ENCODE measurements at places on chromosomes 13 and 19.
A peak's percentile ranks its signal among the peaks of the same experiment; 100 is the strongest.

GRCh38 chr13:111912991-111913760, 153.8 kb upstream of the SOX1 start:
- no peak for DNase-seq

- no peak for DNase-seq
These were observed 9.3 kb downstream of the PEG3 start for GRCh38 chr19:56831255-56831654.

GRCh38 chr13:50512474-50513299, 330.8 kb downstream of the DLEU7 start:
- no peak for DNase-seq

GRCh38 chr19:9700229-9700981, 25.5 kb upstream of the ZNF562 start:
- no peak for DNase-seq

DNA sequence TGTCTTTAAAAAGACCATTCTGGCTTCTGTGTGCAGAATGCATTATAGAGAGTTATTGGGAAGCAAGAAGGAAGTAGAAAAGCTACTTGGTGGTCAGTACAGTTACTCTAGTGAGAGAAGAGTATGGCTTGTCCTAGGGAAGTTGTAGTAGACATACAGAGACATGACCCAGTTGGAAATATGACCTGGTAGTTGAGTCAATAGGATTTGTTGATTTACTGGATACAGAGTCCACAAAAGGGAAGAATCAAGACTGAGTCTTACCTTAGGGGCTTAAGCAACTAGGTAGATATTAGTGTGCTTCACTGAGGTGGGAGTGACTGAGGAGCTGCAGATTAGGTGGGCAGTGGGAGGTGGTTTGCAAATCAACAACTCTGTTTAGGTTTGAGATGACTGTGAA, 48.8 kb downstream of the RASL11A start:
- no peak for DNase-seq

DNA sequence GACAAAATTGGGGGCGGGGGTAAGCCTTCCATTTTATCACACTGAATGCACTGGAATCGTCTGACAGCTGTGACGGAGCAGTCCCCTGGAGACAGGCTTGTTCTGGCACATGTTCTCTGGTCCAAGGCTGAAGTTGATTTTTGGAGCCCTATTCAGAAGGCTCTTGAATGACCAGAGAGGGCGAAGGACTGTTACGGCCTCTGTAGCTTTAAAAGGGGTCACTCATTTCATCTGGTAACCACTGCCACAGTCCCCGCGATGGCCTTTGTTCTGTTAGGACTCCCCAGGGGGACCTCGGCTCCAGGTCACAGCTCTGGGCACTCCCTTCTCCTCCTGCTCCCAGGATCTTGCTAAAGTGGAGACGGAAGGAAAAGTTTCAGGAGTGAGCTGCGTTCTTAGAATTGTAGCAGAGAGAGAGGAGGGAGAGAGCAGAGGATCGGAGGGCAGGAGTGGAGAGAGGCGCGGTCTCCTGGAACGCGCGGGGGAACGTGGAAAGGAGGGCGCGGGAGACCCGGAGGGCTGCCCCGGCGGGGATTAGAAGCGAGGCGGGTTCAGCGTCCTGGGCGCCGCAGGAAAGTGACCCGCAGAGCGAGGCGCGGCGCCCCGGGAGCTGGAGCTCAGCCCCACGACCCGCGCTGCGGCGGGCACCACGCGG, 134.3 kb upstream of the MYO16 start:
- no peak for DNase-seq

DNA sequence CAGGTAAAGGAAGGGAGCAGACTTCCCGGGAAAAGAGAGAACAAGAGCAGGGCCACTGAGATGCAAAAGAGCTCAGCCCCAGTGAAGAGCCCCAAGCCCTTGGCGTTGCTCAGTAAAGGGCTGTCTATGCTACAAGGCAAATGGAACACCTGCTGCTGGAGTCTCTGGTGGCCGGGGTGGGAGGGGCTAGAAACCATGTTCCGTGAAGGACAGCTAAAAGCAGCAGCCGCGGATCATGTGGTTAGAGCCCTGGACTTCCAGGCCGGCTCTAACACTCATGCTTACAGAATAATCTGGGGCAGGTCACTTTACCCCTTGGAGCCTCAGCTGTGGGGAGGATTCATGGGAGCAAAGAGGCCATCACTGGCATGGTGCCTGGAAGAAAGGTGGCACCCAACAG, 17.8 kb downstream of the POU2F2 start:
- no peak for DNase-seq

DNA sequence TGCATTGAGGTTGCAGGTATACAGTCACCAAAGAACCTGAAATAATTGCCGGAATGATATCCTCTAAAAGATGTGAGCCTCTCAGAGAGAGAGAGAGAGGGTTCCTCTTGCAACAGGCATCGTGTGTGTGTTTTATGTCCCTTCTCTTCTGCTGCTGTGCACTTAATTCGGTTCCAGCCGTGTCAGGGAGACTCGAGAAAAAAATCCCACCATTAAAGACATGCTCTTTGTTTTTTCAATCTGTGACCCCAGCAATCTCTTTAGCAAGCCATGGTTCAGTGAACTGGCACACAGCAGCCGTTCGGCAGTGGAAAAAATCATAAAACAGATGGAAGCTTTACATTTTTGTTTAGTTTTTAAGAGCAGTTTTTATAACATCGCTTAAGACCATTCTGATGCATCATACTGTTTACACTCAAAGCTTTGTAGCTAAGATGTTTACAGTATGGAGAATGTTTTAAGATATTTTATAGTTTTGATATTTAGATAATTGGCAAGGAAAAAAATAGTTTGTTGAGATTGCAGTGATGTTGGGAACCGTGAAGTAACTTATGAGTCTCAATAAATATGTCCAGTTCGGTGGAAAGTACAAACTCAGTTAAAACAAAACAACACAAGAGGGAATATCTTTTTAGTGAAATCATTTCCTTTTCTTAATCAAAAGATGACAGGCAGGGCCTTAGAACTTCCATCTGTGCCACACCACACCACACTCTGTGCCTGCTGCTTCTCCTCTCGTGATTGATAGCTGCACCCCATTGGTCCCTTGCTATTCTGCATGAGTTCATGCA, 31.2 kb upstream of the ZNF536 start:
- no peak for DNase-seq

DNA sequence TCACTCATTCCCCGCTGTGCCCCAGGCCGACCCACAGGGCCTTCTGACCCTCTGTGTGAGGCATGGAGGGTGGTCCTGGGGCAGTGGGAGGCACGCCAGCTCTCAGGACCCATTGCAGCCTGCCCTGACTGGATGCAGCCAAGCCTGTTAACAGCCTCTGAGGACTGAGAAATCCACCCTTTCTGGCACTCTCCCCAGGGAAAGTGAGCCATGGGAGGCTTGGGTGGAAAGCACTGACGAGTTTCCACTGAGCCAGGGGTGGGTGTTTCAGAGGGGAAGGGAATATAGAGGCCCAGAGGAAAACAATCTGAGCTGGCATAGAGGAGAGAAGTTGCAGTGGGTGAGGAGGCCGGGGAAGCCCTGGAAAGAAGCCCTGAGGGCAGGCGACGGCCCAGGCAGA, 30.6 kb upstream of the SLC7A10 start:
- DNase-seq: no peak

DNA sequence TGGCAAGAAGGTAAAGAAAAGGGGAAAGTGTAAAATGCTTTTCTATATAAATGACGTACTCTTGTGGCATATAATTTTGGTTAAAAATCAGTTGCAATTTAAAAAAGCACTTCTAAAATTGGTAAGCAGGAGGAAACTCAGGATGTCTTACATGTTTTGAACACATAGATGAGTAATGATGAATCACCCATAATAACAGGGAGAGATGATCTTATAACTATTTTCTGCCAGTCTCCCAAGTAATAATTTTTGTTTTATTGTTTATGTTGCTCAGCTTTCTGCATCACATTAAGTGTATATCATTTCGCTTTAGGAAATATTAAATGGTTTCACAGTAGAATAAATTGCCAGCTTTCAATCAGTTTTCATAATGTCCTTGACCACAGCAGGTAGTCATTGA, 1430.7 kb upstream of the PCDH20 start:
- DNase-seq: no peak

GRCh38 chr19:4130744-4131438, 7.0 kb upstream of the MAP2K2 start:
- no peak for DNase-seq

DNA sequence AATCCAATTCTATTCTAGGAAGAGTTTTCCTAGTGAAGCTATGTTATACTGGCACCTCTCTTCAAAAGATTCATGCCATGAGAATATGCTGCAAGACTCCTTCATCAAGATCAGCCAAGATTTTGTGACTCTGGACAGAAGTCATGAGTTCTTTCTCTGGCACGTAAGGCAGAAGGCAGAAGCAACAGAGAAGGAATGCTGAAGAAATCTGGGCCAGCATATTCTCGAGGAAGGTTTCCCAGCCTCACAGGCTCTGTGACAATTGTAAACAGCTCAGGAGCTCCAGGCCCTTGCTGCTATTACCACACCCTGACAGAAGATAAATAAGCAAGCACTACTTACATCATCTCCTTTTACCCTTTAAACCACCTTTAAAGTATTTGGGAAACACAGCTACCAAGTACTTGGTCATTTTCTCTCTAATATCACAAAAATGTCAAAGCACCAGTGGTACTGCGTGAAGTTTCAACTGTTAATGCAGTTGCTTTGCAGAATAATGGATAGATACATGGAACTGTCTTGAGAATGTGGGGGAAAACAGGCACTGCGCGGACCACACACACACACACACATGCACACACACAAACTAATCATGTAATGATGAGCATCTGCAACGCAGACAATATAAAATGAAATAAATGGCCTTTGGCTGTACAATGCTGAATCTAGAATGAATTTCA, 55.4 kb downstream of the INTS6 start:
- DNase-seq: no peak

DNA sequence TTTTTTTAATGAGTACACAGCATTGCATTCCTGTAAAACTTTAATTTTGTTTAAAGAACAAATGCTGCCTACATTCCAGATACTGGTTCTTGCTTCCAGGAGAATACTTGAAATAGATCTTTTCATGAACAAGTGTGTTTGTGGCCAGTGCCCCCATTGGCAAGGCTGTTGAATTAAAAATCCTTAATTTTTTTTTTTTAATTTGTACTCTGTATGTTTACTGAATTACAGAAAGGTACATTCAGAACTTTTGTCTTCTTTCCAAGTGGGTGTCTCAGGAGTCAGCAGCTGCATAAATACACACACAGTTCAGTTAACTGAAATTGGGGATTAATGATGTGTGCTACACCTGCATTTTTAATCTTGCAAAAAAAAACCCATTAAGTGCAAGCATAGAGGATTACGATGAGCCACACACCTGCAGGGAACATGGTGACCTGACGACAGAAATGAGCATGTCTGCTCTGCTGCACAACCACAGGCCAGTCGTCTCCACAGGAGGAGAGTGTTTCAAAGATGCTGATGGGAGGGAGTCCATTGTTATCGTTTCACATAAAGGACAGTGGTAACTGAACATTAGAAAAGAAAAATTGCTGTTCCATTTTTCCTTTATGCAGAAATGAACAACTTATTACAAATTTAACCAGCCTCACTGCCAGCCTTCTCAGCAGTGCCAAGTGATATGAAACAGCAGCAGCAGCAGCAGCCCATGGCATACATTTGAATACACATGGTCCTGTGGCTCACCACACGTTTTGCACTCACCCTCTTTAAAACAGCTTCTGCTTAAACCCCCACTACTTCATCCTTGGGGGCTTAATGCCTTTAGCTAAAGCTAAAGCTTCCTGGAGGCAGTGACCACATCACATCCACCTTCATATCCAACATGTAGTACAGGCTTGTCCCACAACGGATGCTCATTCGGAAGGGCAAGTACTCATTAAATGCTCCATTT, 72.3 kb upstream of the RFC3 start:
- DNase-seq: peak; percentile 96

DNA sequence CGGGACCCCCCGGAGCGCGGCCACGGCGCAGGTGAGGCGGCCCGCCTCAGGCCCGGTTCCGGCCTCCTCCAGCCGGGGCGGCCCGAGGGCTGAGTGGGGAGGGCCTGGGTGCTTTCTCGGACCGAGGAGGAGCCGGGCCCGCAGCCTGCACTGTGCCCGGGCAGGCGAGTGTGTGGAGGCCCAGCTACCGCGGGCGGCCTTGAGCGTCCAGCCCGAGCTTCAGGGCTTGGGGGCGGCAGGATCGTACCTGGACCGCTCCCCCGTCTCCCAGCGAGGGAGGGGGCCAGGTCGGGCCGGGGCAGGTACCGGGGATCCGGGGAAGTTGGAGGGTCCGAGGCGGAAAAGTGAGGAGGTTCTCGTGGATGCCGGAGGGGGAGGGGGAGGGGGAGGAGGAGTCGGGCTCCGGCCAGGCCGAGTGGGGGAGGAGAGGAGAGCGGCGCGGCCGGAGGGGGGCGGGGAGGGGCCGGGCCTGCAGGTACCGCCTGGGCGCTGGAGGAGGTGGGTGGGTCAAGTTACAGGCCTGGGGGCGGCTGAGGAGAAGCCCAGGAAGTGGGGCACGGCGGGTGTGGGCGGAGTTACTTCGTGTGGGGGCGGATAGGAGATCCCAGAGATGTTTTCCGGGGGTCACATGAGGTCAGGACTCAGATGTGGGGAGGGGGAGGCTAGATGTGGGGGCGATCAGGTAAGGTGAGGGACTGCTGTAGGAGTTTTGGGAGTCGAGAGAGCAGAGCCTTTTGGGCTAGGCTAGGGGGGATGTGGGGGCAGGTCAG, 545 bp downstream of the NACC1 start:
- DNase-seq: no peak

DNA sequence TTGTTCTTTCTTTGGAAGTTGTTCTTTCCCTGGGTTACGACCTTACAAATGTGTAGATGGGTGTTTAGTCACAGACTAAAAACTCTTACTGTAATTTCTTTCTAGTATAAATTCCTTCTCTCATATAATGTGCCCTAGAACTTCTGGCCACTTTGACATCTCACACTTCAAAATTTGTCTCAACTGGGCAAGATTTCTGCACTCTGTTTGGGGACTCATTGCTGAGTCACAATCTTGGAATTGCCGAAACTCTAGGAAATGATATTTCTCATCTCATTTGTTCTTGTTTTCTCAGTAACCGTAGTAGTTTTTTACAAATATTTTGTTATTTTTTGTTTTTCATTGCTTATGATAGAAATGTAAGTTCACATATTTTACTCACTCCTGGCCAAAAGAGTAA, 2523.2 kb upstream of the PCDH20 start:
- no peak for DNase-seq

- no peak for DNase-seq
These were observed 395.2 kb downstream of the MYO16 start for GRCh38 chr13:109024611-109025010.

DNA sequence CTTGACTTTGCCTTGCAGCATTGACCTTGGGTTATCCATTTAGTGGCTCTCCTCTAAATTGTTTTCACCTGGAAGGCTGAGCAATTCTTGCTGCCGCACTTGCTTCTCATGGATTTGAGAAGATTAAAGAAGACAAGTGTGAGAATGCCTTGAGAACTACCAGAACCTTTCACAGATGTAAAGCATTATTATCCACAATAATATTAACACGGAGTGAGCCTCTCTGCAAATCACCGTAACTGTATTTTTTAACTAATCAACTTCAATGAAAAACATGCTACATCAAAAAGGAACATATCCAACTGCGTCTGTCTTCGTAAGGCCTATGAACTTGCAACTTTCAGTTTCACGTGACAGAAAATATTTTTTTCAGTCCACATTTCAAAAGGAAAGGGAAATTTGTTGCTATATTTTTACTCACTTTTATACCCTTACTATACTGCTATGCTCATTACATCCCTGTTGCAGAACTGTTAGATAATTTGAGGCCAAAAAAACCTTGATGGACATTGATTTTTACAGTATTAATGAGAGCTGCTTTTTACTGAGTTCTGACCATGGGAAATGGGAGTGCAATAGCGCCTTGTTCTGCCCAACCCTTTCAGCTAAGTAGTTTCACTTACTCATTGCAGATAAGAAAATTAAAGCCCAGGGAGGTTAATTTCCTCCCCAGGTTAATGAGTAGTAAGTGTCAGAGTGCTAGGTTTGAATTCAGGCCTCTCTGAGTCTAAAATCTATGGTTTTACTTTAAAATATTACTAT, 93.8 kb upstream of the RAP2A start:
- DNase-seq: no peak
